Anterior cingulate cortex (tissue), 58 donors: ENCODE measurements at places on chromosomes 2 and 18.

DNA sequence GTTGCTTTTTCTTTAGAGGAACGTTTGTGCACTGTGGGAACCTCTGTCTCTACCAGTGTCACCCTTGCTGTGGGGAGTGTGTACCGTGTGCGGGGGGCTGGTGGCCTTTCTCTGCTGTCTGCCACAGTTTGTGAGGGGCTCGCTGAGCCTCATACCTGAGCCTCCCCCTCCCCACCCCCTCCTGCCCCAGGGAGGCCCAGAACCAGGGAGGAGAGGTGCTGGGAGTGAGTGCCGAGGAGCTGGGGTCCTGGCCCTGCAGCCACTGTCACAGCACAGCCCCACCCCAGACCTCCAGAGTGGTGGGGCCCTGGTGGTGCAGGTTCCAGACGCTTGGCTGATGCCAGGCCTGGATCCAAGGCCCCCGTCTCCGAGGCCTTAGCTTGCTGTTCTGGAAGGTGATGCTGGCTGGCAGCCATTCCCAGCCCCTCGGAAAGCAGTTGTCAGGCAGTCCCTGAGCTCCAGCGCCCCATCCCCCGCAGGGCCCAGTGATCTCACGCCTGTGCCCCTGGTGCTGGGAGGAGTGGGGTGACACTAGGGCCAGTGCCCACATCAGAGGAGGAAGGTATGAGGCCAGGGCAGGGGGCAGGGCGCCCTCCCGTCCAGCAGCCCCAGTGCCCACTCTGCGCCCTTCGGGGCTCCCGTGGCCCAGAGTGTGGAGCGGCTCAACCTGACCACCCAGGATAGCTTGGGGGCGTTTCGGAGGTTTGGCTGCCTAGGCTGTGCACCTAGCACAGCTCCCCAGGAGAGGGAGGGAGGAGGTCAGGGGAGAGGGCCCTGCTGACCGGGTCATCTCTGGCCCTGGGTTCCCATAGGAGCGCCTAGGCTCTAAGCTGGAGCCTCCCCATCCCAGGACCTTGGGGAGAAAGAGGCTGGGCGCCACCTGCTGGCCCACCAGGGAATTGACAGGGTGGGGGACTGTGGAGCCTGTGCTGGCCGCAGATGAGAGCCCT is 53.0 kb upstream of the ALPP start:
- peak; percentile 45 for DNase-seq

DNA sequence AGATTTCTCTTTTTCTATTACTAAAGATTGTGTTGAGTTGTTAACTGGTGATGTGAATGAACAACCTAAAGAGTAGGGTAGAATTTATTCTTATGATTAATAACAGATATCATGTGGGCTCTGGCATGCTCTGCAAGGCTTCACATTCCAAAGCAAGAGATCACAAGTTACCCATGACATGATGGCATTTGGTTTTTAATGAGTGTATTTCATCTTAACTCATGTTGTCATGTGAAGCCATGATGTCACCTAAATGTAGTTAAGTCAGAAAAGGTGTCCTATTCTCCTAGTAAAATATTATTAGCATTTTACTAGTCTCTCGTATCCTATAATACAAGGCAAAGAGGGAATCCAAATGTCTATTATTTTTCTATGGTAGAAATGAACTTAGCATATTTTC is 678.0 kb downstream of the ARHGAP15 start:
- no peak for DNase-seq

GRCh38 chr2:101396316-101396717 is 9.0 kb upstream of the CREG2 start:
- no peak for DNase-seq

DNA sequence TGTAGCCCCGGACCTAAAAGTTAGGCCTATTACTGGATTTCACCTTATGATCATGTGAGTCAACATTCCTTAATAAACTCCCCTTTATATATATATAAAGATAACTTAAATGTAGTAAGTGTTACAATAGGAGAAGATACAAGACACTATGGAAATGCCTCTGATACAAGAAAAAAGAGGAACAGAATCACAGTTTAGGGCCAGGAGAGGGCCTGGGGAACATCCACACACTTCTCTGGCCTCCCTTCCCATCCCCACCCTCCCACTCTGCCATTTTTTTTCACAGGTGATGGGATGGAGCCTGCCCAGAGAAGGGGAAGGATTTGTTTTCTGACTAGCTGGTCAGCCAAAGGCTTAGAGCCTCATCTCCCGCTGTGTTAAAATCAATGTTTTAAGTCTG is 6.4 kb downstream of the CDC42EP3 start:
- no peak for DNase-seq

DNA sequence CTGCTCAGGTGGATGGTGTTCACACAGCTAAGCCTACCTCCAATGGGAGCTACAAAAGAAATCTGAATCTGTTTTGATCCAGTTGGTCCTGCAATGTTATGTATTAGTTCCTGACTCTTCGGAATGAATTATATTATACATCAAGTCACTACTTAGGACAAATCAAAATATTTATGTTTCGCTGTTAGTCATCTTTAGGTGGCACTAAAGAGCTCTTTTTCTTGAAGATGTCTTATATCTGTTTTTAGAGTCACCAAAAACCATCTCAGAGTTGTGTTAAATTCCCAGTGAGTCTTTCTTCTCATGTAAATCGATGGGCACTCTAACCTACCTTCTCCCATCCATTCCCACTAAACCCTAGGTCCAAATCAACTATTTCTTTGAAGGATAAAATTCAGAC is 2.2 kb downstream of the DNER start:
- DNase-seq: no peak
